ENCODE measurements at places on chromosomes 3 and 15. TPM values are rescaled to one million over a fixed set of nuclear protein-coding genes. Genes with fewer than 3 reads are reported as not detected.
A peak's percentile ranks its signal among the peaks of the same experiment; 100 is the strongest.

DNA sequence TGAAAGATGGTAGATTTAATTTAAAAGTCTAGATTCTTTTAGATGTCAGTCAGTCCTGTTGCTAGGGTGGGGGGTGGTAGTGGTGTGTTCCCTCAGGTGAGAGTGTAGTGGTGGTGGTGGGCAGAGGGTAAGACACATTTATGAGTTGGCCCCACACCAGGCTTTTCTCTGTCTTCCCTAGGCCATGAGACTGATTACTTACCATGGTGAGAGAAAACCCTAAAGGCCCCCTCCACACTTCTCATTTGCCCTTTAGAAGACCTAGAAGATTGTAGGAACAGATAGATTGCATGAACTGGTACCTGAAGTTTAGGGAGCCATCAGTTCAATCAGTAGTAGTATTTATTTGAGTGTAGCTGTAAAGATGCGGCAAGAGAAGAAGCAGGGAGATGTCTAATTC lies 20.9 kb downstream of the FNDC3B start:
- peaks cover 9% of the 10 kb centered on the region for H3K36me3 ChIP-seq
- peak overlapping the region; percentile 51 for H3K27ac ChIP-seq
- H3K27me3 ChIP-seq, result no peaks in the 10 kb centered on the region
- H3K4me3 ChIP-seq, result peak overlapping the region; percentile 4
- DNase-seq, result no peak

GRCh38 chr15:52428297-52428696 lies 100.4 kb downstream of the MYO5A start:
- peaks cover 17% of the 10 kb centered on the region for H3K36me3 ChIP-seq
- no peaks in the 10 kb centered on the region for H3K27me3 ChIP-seq
- peaks cover 20% of the 10 kb centered on the region for H3K4me1 ChIP-seq
- H3K4me3 ChIP-seq, result no peak overlapping the region
- H3K27ac ChIP-seq, result no peak overlapping the region

LRRC2 gene
- polyA plus RNA-seq, result not detected

DNA sequence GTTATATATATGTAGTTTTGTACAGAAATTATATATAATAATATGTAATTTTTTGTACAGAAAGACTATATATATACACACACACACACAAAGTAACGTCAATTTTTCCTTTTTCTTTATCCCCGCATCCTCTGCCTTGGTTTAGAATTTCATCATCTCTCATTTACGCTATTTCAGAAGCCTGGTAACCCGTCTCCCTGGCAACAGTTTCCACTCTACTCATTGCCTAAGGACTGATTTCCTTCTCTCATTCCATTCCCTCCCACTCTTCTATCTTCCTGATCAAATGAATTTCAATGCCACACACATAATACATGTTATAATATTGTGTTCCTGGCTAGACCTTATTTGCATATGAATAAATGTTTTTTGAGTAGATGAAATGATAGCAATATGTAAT lies 47.8 kb upstream of the NDN start:
- no peak overlapping the region for H3K4me3 ChIP-seq
- H3K27ac ChIP-seq, result no peak overlapping the region
- peaks cover 2% of the 10 kb centered on the region for H3K27me3 ChIP-seq

SST gene
- not detected for polyA plus RNA-seq

- DNase-seq, result no peak
- no peaks in the 10 kb centered on the region for H3K4me1 ChIP-seq
- no peaks in the 10 kb centered on the region for H3K36me3 ChIP-seq
- peaks cover 2% of the 10 kb centered on the region for H3K27me3 ChIP-seq
- no peak overlapping the region for H3K4me3 ChIP-seq
Measured at GRCh38 chr15:68343579-68344225, 66.2 kb downstream of the FEM1B start.

DNA sequence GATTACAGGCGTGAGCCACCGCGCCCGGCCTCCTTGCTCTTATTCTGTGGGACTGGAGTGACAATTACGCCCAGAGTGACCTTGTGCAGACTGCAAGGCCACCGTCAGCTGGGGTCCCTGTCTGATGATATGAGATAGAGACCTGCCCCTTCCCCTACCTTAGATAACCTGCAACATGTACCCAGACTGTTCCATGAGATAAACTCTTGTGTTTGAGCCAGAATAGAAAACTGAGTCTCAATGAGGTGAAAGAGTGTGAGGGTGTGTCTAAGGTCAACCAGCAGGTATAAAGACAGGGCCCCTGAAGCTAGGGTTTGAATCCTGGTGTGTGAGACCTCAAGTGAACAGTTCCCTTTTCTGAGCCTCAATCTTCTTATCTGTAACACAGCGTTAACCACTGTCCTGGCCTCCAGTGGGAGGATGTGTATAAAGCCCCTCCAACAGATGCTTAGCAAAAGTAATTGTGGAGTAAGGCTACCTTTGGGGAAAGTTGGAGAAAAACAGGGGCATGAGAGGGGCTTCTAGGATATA lies 6.0 kb downstream of the TADA3 start:
- DNase-seq, result no peak
- peaks cover 40% of the 10 kb centered on the region for H3K4me1 ChIP-seq
- H3K4me3 ChIP-seq, result no peak overlapping the region
- peaks cover 56% of the 10 kb centered on the region for H3K36me3 ChIP-seq
- H3K27ac ChIP-seq, result no peak overlapping the region
- no peaks in the 10 kb centered on the region for H3K27me3 ChIP-seq

DNA sequence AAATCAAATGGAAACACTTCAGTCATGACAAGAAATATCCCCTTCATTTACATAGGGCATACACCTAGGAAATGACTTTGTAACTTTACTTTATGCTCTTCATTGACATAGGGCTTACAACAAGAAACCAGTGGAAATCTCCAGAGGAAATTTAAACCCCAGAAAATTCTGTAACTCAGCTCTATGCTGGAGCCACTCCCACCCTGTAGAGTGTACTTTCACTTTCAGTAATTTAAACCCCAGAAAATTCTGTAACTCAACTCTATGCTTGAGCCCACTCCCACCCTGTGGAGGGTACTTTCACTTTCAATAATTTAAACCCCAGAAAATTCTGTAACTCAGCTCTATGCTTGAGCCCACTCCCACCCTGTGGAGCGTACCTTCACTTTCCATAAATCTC lies 987.1 kb upstream of the CADM2 start:
- no peak overlapping the region for H3K4me3 ChIP-seq
- H3K36me3 ChIP-seq, result no peaks in the 10 kb centered on the region
- DNase-seq, result no peak
- H3K4me1 ChIP-seq, result no peaks in the 10 kb centered on the region
- no peaks in the 10 kb centered on the region for H3K27me3 ChIP-seq

GRCh38 chr3:94935738-94936580 lies 873.1 kb downstream of the NSUN3 start:
- H3K27me3 ChIP-seq, result no peaks in the 10 kb centered on the region
- H3K36me3 ChIP-seq, result no peaks in the 10 kb centered on the region
- no peak overlapping the region for H3K27ac ChIP-seq
- H3K4me1 ChIP-seq, result no peaks in the 10 kb centered on the region
- no peak overlapping the region for H3K4me3 ChIP-seq
- no peak for DNase-seq

DNA sequence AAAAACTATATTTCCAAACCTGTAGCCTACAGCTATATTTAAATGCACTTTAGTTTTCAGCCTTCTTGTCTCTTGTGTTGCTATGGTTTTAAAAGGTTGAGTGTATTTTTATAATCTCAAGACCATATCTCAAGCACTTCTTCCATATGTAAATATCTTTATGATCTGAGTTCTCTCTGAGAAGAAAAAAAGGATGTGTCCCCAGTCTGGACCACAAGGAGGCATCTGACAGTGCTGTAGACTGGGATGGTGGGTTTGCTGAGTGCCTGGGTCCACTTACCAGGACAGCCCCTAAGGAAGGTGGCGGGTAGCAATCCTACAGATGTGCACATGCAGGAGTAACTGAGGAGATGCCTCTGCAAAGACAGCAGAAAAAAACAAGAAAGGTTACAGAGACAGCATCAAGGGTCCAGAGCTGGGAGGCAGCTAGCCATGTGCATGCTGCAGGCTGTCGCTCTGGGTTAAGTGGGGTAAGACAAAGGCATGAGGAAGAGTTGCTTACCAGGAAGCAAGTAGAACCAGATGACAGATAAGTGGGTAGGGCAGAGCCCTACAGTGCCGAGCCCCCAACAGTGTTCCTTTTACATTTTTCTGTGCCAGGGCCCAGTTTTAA lies 70.6 kb upstream of the SNRK start:
- no peak overlapping the region for H3K4me3 ChIP-seq
- DNase-seq, result no peak
- H3K27me3 ChIP-seq, result peaks cover under 1% of the 10 kb centered on the region
- peaks cover 3% of the 10 kb centered on the region for H3K36me3 ChIP-seq

SAMMSON gene
- not detected for polyA plus RNA-seq

DNA sequence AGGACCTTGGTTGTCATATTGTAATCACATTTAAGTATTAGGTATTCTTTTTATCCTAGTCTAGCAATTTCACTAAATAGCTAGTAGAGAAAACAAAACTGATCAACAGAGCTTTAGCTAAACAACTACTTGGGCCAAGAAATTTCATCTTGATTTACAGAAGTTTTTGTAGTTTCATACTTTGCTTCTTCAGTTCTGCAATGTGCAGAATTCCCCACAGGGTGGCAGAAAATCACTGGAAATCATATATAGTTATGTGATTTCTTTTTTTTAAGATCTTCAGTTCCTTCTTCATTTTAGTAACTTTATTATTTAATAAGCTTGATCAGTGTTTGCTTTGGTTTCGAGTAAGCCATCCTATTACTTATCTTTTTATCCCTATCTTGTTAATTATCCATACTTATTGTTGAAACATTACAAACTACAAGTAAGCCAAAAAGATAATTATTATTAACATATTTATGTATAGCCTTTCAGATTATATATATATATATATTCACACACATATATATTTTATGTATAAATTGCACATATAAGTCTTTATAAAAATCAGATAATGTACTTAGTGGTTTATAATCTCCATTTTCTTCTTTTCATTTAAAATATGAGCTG lies 2.2 kb upstream of the BNIP2 start:
- H3K36me3 ChIP-seq, result no peaks in the 10 kb centered on the region
- peak overlapping the region; percentile 99 for H3K27ac ChIP-seq
- H3K27me3 ChIP-seq, result peaks cover 6% of the 10 kb centered on the region
- H3K4me1 ChIP-seq, result peaks cover 27% of the 10 kb centered on the region
- peak overlapping the region; percentile 76 for H3K4me3 ChIP-seq
- DNase-seq, result peak; percentile 32

- H3K36me3 ChIP-seq, result no peaks in the 10 kb centered on the region
- peak overlapping the region; percentile 94 for H3K4me3 ChIP-seq
- peak overlapping the region; percentile 93 for H3K27ac ChIP-seq
- peaks cover 57% of the 10 kb centered on the region for H3K4me1 ChIP-seq
- no peaks in the 10 kb centered on the region for H3K27me3 ChIP-seq
Measured at GRCh38 chr3:152245498-152246170, 23.1 kb upstream of the MBNL1 start.

DNA sequence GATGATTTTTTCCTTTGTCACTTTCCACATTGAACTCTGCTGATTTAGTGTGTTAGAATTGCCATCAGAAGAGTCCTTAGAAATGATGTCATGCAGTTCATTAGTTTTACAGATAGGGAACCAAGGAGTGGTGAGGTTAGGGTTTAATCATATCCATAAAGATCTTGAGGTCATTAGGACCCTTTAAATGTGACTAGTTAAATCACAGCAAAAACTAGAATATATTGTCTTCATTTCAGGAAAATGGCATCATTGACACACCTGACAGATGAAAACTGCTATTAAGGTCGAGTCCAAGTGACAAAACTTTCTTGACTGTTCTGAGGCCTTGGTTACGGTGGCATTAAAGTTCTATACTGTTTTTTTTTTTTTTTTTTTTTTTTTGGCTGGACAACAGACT lies 50.5 kb downstream of the MBNL1 start:
- peak overlapping the region; percentile 68 for H3K27ac ChIP-seq
- H3K4me3 ChIP-seq, result peak overlapping the region; percentile 31
- H3K4me1 ChIP-seq, result peaks cover 99% of the 10 kb centered on the region
- no peak for DNase-seq
- H3K36me3 ChIP-seq, result no peaks in the 10 kb centered on the region

All from immature natural killer cell (primary cell).